Heart right ventricle (tissue), 16 donors: ENCODE measurements at places on chromosomes 13 and 19. TPM values are rescaled to one million over a fixed set of nuclear protein-coding genes. Genes with fewer than 3 reads are reported as not detected.

Gene LRG1
- total RNA-seq = 0.07 TPM

DNA sequence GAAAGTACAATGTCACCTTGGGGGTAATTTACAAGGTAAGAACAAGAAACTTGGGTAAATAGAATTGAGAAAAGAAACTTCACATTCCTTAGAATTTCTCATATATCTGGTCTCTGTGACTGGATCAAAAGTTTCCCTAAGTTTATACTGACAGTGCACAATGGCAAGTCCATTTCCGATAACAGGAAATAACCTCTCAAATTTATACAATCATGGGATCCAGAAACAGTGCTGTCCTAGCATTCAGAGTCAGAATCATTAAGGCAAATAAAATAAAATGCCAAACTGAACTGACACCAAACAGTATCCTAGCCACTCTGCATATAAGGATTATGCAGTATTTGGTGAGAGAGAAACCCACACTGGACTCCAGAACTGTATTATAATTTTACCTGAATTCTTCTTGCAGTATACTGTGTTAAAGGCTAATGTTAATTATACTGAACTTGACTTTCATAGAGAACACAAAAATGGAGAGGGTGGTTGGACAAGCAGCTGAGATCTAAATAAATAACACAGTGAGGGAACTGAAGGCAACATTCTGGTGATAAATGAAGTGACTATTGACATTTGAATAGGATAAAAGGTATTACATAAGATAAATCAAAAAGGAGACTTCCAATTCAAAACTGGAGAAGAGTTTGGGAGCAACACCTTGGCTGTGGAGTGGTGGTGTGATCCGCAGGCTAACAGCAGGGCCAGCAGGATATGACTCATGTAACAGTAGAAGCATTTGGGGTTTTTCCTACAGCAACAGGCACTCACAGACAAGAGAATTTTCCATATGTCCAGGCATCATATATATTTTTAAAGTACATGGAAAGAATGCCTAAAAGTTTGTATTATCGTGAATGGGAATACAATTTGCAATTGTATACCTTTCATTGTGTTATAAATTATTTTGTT, 932.5 kb upstream of the MIR17HG start:
- no peak for DNase-seq
- no peaks in the 10 kb centered on the region for H3K4me1 ChIP-seq
- no peaks in the 10 kb centered on the region for H3K27me3 ChIP-seq
- H3K27ac ChIP-seq = no peak overlapping the region
- H3K36me3 ChIP-seq = no peaks in the 10 kb centered on the region

Gene SOX1
- not detected for total RNA-seq

- no peak overlapping the region for H3K4me3 ChIP-seq
- peaks cover 5% of the 10 kb centered on the region for H3K4me1 ChIP-seq
These were observed 16.7 kb upstream of the CRTC1 start for GRCh38 chr19:18666784-18667183.

Gene TEX101
- total RNA-seq = not detected

GRCh38 chr13:91825516-91825915, 427.1 kb downstream of the GPC5 start:
- H3K36me3 ChIP-seq = no peaks in the 10 kb centered on the region
- no peak overlapping the region for H3K4me3 ChIP-seq
- no peaks in the 10 kb centered on the region for H3K4me1 ChIP-seq
- H3K27ac ChIP-seq = no peak overlapping the region
- no peaks in the 10 kb centered on the region for H3K27me3 ChIP-seq

- peaks cover 21% of the 10 kb centered on the region for H3K36me3 ChIP-seq
- no peaks in the 10 kb centered on the region for H3K27me3 ChIP-seq
- H3K4me1 ChIP-seq = peaks cover 52% of the 10 kb centered on the region
These were observed 2.6 kb downstream of the BBC3 start for GRCh38 chr19:47228168-47228936.

Gene SBK2
- 1.8 TPM for total RNA-seq

DNA sequence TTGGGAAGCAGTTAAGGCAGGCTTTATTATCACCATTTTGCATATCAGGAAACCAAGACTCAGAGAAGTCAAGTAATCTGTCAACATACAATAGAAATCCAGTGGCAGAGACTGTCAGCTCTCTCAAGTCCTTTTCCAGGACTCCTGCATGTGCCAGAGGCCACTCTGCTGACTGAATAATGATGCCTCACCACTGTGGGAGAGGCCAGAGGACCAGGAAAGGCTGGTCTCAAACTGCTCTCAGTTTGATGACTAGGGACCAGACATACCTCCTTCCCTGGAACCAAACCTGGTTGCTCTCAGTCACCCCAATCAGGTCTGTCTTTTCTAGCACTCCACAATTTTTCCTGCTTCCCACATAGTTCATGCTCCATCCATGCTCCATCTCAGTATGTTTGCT, 8.0 kb downstream of the RNASEH2B start:
- H3K4me1 ChIP-seq = peaks cover 38% of the 10 kb centered on the region
- no peak for DNase-seq
- H3K36me3 ChIP-seq = no peaks in the 10 kb centered on the region
- peak overlapping the region; percentile 87 for H3K27ac ChIP-seq
- no peak overlapping the region for H3K4me3 ChIP-seq
- H3K27me3 ChIP-seq = no peaks in the 10 kb centered on the region

DNA sequence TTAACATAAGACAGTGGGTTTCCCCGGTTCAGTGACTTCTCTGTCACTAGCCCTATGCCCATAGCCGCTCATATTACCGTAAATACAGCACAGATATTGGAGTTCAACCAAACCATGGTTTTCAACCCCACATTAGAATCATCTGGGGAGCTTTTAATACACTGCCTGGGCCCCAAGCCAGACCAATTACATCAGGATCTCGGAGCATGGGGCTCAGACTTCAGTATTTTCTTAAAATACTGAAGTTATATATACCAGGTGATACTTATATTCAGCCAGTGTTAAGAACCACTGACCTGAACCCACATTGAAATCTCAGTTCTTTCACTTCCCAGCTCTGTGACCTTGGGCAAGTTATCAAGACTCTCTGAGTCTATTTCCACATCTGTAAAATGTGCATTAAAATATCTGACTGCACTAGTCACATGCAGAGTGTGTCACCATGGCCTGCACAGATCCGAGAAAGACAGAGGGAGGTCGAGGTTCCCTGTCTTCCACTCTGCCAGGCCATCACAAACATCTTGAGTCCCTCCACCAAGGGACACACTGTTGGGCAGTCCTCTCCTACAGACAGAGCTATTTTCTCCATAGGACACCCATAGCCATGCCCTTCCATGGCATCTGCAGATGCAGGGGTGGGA, 32.2 kb upstream of the IPO5 start:
- no peaks in the 10 kb centered on the region for H3K4me1 ChIP-seq
- H3K36me3 ChIP-seq = no peaks in the 10 kb centered on the region
- H3K27me3 ChIP-seq = no peaks in the 10 kb centered on the region
- no peak overlapping the region for H3K4me3 ChIP-seq
- no peak for DNase-seq

Gene ZNF888
- 1.3 TPM for total RNA-seq

GRCh38 chr19:45385392-45386221, 15.2 kb upstream of the ERCC2 start:
- no peaks in the 10 kb centered on the region for H3K36me3 ChIP-seq
- H3K4me1 ChIP-seq = peaks cover 10% of the 10 kb centered on the region
- H3K27ac ChIP-seq = no peak overlapping the region
- no peak for DNase-seq
- H3K27me3 ChIP-seq = no peaks in the 10 kb centered on the region

GRCh38 chr19:33702606-33703437, 81.1 kb downstream of the CHST8 start:
- H3K36me3 ChIP-seq = no peaks in the 10 kb centered on the region
- H3K4me1 ChIP-seq = no peaks in the 10 kb centered on the region
- peaks cover 11% of the 10 kb centered on the region for H3K27me3 ChIP-seq
- H3K4me3 ChIP-seq = no peak overlapping the region

- no peak overlapping the region for H3K4me3 ChIP-seq
- DNase-seq = no peak
- peaks cover 33% of the 10 kb centered on the region for H3K4me1 ChIP-seq
- peaks cover 7% of the 10 kb centered on the region for H3K36me3 ChIP-seq
- H3K27me3 ChIP-seq = no peaks in the 10 kb centered on the region
These were observed 22.7 kb downstream of the MPND start for GRCh38 chr19:4365791-4366665.

- H3K4me3 ChIP-seq = no peak overlapping the region
- H3K27me3 ChIP-seq = no peaks in the 10 kb centered on the region
- no peak overlapping the region for H3K27ac ChIP-seq
These were observed 181.1 kb downstream of the FGF14 start for GRCh38 chr13:102220681-102221228.

- H3K4me1 ChIP-seq = peaks cover 58% of the 10 kb centered on the region
- peaks cover 36% of the 10 kb centered on the region for H3K27me3 ChIP-seq
- no peaks in the 10 kb centered on the region for H3K36me3 ChIP-seq
- no peak overlapping the region for H3K4me3 ChIP-seq
- H3K27ac ChIP-seq = no peak overlapping the region
- DNase-seq = no peak
These were observed 4.8 kb downstream of the RUBCNL start for GRCh38 chr13:46382224-46382623.

Gene RASGRP4
- total RNA-seq = 0.51 TPM

- peak; percentile 43 for DNase-seq
- H3K4me1 ChIP-seq = peaks cover 12% of the 10 kb centered on the region
- H3K4me3 ChIP-seq = peak within 1 kb of the TSS; percentile 15
- peak within 1 kb of the TSS; percentile 62 for H3K27ac ChIP-seq
These were observed at the start of gene ARL11 for GRCh38 chr13:49627831-49628652. TSS of gene ARL11 (plus strand) at chr13:49628507. CDS start at chr13:49630448, 1,941 bp downstream.

DNA sequence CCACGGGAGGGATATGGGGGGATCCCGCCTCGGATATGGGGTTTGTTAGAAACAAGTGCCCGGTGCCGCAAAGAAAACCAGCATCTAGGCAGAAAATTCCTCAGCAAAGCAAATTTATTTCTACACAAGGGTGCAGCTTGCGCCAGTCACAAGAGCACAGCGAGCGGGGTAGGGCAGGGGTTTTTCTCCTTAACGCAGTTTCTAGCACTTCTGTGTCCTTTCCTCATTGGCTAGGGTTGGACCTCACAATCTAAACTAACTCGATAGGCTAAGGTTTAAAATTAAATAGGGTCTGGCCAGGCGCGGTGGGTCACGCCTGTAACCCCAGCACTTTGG, 595 bp downstream of the ZNF440 start:
- peaks cover 7% of the 10 kb centered on the region for H3K36me3 ChIP-seq
- peaks cover 12% of the 10 kb centered on the region for H3K4me1 ChIP-seq
- no peaks in the 10 kb centered on the region for H3K27me3 ChIP-seq
- H3K27ac ChIP-seq = peak overlapping the region; percentile 95
- H3K4me3 ChIP-seq = peak overlapping the region; percentile 68

GRCh38 chr19:5697022-5697889, 7.2 kb downstream of the RPL36 start:
- H3K27me3 ChIP-seq = no peaks in the 10 kb centered on the region
- H3K27ac ChIP-seq = no peak overlapping the region
- no peak overlapping the region for H3K4me3 ChIP-seq
- peaks cover 7% of the 10 kb centered on the region for H3K36me3 ChIP-seq

GRCh38 chr13:46487748-46488147, 65.2 kb upstream of the LRCH1 start:
- DNase-seq = no peak
- no peak overlapping the region for H3K4me3 ChIP-seq
- peaks cover 2% of the 10 kb centered on the region for H3K4me1 ChIP-seq
- H3K27ac ChIP-seq = no peak overlapping the region
- no peaks in the 10 kb centered on the region for H3K36me3 ChIP-seq
